ENCODE measurements at places on chromosomes 6 and 20.

DNA sequence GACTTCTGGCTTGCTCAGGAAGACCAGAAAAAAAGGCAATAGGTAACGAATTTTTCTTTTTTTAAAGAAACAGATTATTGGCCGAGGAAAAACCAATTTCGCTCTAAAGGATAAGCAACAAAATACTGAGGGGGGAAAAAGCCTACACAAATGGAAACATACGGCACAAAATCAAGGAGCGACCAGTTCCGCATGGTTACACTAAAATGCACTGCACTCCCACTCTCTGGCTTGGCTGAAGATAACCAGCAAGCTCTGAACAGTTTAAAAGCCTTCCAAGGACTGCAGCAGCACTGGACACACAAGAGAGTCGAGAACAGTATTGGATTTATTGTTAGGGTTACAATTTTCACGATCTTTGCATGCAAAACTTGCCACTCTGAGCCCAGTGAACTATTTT lies 881 bp upstream of the MAP7 start:
- no peak for DNase-seq

GRCh38 chr20:51359401-51359800 lies 183.1 kb downstream of the NFATC2 start:
- DNase-seq: no peak

- no peak for DNase-seq
These were observed 69.8 kb downstream of the DZANK1 start for GRCh38 chr20:18397030-18397429.

DNA sequence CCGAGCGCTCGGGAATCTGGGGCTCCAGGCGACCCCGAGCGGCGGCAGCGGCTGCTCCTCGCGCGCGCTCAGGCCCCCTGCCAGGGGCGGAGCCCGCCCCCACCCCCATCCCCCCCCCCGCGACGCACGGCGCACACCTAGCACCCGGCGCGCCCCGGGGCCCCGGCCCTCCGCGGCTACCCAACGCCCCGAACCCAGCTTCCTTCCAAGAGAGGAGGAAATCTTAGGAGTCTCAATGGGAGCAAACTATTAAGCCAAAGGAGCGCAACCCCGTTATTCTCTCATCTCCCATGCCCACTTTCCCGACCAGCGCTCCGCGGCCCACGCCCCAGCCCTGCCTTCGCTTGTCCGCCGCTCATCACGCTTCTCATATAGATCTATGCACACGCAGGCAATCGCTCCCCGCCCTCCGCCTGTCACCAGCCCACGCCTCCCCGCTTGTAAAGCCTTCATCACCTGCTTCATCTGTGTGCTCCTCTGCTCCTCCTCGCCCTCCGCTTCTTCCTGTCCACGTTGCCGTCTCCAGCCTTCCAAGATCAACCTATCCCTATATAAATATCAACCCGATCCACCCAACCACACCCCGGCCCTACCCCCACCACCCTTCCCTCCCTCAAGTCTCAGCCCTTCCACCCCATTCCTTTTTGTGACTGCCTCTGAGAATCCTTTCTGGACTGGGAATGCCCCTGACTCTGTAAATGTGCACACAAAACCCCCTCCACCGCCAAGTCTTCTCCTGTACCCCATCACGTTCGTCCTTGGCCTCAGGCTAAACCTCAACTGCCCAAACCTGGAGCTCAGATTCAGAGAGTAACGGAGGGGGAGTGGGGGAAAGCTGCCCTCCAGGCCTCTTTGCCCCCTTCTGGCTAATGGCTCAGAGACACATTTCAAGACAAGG lies at the start of gene DLK2:
DLK2 (minus strand) TSS at position 18 of the 898 bp plus-strand sequence. CDS start 723 bp downstream, outside the sequence.
- DNase-seq: no peak

DNA sequence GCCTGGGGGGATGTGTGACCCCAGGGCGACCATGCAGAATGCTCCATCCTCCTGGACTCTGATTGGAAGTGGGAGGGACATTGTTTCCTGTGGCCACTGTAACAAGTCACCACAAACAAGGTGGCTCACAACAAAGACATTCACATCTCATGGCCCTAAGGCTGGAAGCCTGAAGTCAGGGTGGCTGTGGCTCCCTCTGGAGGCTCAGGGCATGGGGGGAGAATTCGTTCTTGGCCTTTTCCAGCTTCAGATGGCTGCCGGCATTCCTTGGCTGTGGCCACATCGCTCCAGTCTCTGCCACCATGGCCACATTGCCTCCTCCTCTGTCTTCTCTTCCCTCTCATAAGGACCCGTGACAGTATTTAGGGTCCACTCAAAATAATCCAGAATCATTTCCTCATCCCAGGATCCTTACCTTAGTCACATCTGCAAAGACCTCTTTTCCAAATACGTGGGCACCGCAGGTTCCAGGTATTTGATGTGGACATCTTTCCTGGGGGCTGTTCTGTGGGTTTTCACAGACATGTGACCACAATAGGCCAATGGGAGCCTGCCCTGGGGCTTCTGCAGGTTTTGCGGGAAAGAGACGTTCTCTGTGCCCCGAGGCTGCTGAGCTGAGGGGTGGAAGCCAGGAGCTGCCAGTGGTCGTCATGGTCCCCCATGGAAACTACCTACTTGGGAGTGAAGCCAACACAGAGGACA lies 249.3 kb downstream of the PREX1 start:
- no peak for DNase-seq

DNA sequence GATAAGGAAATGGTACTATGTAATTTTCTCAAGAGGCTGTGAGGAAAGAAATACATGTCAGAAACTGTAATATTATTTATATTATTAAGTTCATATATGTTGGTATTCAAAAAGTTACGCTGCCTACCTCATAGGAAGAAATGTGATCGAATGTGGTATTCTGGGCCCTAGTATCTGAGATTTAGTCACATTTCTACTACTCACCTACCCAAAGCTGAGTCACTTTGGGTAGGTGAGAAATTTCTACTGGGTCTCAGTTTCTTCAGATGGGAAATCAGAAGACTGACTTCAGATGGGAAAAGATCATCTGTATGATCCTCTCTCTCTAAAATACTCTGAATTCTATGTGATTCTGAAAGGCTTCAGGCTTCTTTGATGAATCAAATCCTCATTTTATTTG lies 411.0 kb downstream of the SYNE1 start:
- DNase-seq: no peak

DNA sequence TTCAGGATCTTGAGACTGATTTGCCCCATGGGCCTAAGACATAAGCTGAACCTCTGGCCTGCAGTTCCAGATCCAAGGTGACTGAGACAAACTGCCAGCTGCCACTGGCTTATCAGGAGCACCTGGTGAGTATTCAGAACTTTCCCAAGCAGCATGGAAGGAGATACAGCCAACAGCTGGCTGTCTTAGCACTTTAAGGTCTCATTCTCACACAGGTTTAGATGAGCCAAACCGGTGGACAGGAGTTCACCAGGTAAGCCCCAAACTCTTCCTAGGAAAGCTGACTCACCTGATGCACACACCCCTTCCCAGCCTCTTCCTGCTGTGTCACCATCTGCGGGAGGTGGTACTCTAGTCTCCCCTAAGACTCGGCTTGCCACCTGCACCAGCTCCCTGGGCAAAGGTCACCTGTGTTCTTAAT lies at the start of gene BANF2:
BANF2 (plus strand) TSS at position 36 of the 421 bp plus-strand sequence. CDS start 25,060 bp downstream, outside the sequence.
- no peak for DNase-seq

DNA sequence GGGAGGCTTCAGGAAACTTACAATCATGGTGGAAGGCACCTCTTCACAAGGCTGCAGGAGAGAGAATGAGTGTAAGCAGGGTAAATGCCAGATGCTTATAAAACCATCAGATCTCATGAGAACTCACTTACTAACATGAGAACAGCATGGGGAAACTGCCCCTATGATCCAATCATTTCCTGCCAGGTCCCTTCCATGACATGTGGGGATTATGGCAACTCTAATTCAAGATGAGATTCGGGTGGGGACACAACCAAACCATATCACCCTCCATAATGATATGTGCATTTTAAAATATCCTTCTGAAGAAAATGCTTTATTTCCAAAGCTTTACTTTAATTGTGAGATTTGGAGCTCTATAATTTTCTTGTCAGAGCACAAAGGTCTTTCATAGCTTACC lies 154.1 kb upstream of the CENPW start:
- DNase-seq: no peak

- no peak for DNase-seq
These were observed 26.0 kb upstream of the CLVS2 start for GRCh38 chr6:122969999-122970533.

- no peak for DNase-seq
These were observed 33.3 kb upstream of the NKAIN2 start for GRCh38 chr6:123770247-123770949.

GRCh38 chr6:53801022-53801421 lies 6.2 kb downstream of the LRRC1 start:
- DNase-seq: no peak

DNA sequence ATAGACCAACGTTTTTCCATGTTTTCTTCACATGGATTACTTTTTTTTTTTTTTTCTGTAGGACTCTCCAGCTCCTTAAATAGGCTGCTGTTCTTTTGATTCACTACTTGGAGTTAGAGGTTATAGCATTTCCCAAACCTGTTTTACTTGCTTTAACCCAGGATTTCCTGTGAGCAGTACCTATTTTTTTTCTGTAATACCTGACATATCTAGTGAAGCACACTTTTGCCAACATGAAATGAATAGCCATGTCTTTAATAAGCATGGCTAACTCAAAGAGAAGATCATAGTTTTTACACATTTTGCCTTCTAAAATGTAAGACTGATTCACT lies 137.0 kb downstream of the FOXA2 start:
- DNase-seq: no peak

DNA sequence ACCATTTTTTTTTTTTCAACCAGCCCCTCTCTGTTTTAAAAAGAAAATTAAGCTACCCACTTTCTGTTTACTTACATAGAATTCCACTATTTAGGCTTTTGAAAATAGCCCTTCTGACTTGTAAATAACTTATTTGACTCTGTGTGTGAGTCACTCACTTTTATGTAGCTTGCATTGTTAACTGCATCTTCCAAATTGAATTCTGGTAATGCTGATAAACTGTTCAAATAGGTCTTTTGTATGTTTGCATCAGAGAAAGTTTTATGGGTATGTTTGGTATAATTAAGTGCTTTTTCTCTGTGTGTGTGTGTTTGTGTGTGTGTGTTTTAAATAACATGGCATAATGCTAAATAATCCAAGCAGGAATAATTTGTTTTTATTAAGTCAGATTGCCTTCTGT lies 360.1 kb downstream of the PLCB1 start:
- no peak for DNase-seq

DNA sequence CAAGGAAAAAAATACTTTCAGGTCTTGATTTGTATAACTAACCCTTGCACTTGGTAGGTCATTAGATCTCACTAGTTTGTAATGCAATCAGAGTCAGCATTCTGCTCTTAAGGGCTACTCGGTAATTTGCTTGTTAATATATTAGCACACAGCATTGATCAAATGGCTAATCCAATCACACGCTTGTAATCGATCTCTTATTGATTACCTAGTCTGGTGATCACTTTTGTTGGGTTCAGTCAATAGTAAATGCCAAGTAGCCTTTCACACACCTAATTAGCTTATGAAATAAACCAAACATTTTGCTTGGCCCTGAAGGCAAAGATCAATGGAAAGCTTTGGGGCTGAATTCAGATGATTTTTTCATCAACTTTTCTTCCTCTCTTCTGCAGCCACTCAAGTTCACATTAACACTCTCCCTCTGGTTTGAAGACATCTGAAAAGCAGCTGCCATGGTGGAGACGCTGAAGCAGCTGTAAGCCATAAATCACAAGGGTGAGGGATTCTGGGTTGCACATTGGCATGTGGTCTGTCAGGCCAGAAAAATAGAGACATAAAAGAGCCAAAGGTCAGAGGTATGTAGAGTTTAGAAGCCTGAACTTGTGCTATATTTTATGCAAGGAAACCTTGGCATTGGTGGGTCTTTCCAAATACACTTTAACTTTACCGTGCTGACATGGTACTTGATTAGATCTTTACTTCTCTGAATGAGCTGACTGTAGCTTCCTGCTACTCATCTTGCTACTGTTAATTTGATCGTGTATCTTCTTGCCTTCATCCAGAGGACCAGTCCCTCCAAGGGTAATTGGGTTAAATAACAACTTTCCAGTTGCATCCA lies 234.4 kb downstream of the SIM1 start:
- no peak for DNase-seq

DNA sequence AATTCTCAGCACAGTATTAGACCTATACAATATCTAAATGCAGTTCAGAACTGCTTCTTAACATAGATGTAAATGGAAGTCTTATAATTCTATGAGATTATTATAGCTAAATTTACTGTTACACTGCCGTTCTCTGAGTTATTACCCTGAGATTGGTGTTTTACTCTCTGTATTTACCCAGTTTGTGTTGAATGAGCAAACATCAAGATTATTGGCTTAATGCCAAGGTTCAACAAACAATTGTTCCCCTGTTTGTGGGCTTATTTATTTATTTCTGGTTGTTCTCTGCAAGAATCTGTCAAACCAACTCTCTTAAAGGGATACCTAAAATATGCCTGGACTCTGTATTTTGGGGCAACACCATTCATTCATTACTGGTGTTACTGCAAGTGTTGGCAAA lies 5.2 kb upstream of the STMND1 start:
- DNase-seq: no peak

- no peak for DNase-seq
These were observed 37.1 kb upstream of the UTRN start for GRCh38 chr6:144248003-144248402.

- no peak for DNase-seq
These were observed 825.7 kb upstream of the MAP3K7 start for GRCh38 chr6:91412532-91412931.

GRCh38 chr20:49982072-49982345 lies 771 bp upstream of the SNAI1 start:
- no peak for DNase-seq

DNA sequence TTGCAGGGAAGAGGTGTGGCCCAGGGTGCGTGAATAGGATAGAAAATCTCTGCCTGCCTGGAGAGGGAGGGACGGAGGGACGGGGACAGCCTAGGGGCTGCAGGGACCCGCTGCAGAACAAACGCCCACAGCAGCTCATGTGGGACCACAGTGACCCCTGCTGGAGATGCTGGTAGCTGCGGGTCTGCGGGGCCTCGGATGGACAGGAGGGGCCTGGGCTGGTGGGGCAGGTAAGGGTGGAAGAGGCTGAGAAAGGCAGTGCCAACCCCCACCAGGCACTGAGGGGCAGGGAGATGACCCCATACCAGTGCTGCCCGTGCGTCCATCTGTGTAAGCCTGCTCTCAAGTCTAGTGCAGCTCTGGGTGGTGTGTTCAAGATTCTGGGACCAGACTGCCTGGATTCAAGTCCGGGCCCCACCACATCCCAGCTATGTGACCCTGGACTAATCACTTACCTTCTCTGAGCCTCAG lies 39.4 kb downstream of the KIAA1755 start:
- no peak for DNase-seq

DNA sequence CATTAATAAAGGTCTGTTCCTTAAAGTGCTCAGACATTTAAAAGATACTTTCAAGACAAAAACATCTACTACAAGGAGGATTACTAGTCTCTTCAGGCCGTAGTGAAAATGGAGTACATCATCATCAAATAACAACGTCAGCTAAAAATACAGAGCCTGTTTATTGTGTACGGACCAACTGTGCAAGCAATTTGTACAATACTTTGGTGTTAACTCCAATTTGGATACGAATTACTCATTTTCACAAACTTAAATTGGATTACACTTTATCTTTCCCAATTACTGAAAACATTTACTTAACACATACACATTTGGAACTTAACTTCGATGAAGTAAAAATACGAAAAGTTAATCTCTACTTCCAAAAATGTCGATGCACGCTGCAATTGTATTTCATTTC lies 802 bp downstream of the CYP39A1 start:
- DNase-seq: no peak

All from esophagus squamous epithelium (tissue), 5 donors.